ENCODE measurements at places on chromosomes 4 and X.

DNA sequence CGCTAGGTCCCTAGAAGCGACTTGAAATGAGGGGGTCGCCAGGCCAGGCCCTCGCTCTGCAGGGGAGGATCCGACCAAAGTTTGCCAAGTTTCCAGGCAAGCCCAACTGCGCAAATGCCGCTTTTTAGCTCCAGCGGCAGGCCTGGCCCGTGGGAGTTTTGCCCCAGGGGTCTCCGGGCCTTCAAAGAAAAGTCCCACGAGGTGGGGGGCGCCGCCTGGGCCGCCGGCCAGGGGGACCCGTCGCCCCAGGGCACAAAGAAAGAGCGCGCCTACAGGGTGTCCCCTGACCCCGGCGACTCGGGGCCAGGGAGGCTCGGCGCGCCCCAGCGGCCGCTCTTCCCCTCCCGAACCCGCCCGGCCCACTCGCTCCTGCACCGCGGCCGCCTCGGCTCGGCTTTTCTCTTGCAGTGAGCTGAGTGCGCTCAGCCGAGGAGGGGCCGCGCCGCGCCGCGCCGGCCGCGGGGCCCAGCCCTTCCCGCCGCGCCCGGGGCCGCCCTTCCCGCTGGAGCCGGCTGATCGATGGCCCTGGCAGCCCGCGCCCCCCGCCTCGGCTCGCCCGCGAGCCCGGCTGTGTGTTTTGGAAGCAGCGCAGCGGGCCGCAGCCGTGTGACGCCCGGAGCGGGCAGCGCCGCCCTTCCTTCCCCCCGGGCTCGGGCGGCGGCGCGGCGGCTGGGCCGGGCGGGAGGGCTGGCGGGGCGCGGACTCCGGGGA lies 754 bp upstream of the KLF3 start:
- no peak for DNase-seq

DNA sequence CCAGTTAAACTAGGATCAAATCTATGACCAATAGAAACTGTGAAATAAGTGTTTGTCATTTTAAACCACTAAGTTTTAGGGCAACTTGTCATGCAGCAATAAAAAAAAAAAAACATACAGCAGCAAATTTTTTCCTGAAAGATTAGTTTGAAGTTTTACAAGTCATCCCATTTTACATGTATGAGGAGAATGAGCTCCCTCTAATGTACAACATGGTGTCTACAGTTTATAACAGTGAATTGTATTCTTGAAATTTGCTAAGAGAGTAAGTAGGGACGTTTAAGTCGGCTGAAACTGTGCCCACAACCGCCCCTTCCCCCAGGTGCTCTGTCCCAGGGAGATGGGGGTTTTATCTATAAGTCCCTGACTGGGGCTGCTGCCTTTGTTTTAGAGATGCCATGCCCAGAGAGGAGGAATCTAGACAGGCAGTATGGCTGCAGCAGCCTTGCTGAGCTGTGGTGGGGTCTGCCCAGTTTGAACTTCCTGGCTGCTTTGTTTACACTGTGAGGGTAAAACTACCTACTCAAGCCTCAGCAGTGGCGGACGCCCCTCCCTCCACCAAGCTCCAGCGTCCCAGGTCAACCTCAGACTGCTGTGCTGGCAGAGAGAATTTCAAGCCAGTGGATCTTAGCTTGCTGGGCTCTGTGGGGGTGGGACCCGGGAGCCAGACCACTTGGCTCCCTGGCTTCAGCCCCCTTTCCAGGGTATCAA lies 499.3 kb upstream of the CT83 start:
- DNase-seq = no peak

GRCh38 chrX:123743312-123743711 lies 10.5 kb upstream of the THOC2 start:
- no peak for DNase-seq

GRCh38 chr4:51868449-51868847 lies 25.5 kb downstream of the DCUN1D4 start:
- DNase-seq = no peak

DNA sequence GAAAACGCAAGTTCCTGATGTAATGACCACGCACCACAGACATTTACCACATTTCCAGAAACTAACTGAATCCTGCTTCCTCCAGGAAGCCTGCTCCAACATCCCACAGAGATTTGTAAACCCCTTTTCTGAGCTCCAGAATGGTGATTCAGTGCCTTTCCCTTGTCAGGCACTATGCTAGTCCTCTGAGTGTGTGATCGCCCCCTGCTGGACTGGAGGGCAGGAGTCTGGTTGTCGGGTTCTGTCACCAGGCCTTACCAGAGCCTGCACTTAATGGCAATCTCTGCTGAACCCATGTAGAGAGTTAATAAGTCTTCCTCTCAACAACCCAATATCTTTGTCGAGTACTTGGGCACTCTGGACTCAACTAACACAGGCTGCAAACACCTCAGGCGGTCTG lies 14.5 kb upstream of the KDM5C start:
- DNase-seq = no peak
